ENCODE measurements at places on chromosomes 2 and 18. TPM values are rescaled to one million over a fixed set of nuclear protein-coding genes. Genes with fewer than 3 reads are reported as not detected.

POTEJ gene
- total RNA-seq, result not detected

KCNK3 gene
- not detected for total RNA-seq

ANKRD62 gene
- total RNA-seq, result 0.20 TPM

CIDEA gene
- not detected for total RNA-seq

FOXI3 gene
- not detected for total RNA-seq

AFF3 gene
- not detected for total RNA-seq

PPM1G gene
- total RNA-seq, result 114 TPM
